ENCODE measurements at places on chromosomes 7 and 10.

DNA sequence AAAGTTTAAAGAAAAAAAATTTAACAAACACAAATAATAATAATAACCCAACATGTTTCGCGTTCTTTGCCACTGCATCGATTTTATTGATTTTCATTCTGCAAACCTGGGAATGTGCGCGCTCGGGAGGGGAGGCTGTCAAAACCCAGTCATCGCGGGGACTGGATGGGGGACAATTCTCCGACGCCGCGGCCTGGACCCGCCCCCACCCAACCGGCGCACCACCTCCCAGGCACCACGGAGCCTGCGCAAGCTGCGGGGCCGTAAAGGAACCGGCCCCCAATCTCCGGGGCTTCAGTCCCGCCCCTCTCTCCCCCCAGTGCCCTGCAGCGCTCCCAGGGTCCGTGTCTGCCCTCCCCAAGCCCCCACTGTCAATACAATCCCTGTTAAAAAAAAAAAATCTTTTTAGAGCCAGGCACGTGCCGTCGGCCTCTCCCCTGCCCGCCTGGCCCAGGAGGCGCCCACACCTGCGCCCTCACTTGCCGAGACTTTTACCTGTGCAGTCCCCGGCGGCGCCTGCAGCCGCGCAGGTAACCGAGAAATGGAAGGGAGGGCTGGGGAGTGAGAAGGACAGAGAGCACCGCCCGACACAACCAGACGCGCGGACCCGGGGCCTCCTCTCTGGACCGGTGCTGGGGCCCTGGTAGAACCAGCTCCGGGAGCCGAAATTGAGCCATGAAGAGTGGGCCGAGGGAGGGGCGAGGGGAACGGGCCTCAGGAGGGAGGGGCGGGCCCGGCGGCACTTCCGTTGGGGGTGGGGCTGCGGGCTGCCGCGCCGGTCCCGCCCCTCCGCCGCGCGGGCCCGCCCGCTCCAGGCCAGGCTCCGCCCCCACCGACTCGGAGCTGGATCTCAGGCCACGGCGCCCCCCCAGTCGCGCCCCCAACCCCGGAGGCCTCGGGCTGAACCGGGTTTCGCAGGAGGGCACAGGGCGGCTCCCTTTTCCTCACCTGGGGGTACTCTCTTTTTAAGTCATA lies 7.6 kb upstream of the ZNF503 start:
- no peak for DNase-seq

GRCh38 chr10:14742382-14742781 lies 32.3 kb downstream of the FAM107B start:
- no peak for DNase-seq

DNA sequence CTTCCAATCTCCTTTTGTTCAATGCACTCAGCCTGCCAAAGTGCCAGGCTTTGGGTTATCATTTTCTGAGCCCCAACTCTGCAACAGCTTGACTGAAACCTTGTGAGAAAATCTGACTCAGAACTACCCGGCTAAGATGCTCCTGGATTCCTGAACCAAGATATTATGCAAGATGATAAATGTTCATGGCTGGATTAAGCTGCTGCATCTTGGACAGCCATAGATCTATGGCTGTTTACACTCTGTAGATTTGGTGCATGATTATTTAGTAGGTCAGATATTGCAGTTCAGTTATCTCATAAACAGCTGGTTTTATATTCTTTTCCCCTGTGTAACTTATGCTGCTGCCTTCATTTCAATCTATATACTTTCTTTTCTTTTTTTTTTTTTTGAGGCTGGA lies 243.5 kb downstream of the GATA3 start:
- no peak for DNase-seq

- no peak for DNase-seq
Observed at GRCh38 chr10:13470270-13470669, 58.5 kb downstream of the BEND7 start.

DNA sequence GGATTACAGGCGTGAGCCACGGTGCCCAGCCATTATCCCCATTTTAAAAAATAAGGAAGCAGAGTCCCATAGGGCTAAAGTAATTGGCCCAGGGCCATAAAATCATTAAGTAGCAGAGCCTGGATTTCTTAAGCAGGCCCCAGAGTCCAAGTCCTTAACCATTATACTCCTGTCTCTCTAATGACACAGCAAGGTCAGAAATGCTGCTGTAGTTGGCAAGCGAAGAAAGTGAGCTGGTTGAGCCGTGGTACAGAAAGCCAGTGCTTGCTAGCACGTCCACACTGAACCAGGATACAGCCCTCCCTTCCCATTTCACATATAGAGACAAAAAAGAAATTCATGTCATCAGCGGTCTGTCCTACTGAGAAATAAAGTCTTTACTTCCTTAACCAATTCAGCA lies 562.7 kb downstream of the GALNT17 start:
- DNase-seq: no peak

- DNase-seq: no peak
Observed at GRCh38 chr7:4706384-4707216, 24.5 kb downstream of the FOXK1 start.

DNA sequence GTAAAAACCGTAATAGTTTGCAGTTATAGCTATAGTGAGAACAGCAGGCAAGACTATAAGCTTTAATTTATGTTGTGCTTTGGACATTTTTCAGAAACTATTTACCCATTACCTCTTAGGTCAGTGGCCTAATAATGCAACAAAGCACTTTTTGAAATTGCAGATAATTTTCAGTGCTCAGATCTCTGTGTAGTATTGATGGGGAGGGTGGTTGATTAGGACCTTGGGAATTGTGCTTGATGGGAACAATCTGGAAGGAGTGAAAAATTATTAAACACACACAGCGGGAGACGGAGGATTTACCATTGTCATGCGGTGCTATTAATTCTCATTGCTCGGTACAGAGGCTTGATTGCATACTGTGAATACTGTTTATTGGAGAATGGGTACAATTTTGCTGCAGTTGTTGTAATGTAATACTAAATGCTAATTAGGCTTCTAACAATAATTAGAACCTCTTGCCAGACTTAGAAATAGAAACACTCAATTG lies 304.8 kb downstream of the LRMDA start:
- no peak for DNase-seq

GRCh38 chr10:101933976-101934375 lies 90.4 kb upstream of the KCNIP2 start:
- DNase-seq: no peak

DNA sequence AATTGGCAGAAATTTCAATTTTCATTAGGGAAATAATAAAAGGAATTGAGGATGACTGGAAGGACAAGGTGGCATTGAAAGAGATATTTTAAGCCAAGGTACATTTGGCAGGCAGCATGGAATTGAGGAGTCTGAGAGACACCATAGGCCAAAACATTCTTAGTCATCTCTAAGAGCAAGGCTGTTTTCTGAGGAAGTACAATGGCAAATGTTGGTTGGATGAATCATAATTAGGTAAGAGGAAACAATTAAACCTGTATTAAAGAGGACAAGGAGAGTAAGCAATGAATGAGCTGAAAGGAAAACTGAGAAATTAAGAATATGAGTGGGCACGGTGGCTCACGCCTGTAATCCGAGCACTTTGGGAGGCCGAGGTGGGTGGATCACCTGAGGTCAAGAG lies 86.3 kb downstream of the MRPL32 start:
- no peak for DNase-seq

GRCh38 chr10:32693441-32693979 lies 247.6 kb downstream of the CCDC7 start:
- no peak for DNase-seq

DNA sequence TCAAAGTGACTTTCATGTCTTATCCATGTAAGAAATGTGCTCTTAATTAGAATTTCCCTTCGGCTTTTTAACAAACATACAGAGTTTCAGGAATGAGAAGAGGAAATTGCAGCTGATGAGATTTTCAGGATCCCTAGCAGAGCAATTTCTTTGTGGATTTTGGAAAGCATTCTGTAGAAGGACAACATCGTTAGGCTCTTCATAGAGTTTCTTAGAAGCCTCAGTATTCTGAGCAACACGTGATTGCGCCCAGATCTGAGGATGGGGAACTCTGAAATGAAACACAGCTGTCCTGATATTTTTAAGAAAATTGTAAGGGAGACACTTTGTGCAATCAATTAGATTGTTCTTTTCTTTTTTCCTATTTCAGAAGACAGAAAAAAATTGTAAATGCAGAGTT lies 85.8 kb downstream of the LHFPL3 start:
- DNase-seq: no peak

DNA sequence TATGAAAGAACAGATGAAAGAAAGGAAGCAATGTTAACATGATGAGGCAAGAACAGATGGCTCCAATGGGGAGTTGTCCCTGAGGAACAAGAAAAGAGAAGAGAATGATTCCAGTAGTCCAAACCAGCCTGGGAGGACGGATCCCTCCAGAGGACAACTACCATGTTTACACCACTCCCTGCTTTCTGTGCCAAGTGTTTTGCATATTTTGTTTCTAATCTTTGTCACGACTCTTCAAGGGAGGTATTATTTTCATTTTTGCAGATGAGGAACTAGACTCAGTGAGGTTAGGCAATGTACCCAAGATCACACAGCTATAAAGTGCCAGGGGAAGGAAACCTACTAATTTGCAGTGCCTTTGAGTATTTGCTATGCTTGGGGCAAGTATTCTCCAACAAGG lies 116.2 kb downstream of the PARP12 start:
- DNase-seq: no peak

- DNase-seq: no peak
Observed at GRCh38 chr7:117092785-117093184, 139.5 kb downstream of the ST7 start.

- DNase-seq: no peak
Observed at GRCh38 chr7:83850125-83850524, 201.2 kb upstream of the SEMA3E start.

DNA sequence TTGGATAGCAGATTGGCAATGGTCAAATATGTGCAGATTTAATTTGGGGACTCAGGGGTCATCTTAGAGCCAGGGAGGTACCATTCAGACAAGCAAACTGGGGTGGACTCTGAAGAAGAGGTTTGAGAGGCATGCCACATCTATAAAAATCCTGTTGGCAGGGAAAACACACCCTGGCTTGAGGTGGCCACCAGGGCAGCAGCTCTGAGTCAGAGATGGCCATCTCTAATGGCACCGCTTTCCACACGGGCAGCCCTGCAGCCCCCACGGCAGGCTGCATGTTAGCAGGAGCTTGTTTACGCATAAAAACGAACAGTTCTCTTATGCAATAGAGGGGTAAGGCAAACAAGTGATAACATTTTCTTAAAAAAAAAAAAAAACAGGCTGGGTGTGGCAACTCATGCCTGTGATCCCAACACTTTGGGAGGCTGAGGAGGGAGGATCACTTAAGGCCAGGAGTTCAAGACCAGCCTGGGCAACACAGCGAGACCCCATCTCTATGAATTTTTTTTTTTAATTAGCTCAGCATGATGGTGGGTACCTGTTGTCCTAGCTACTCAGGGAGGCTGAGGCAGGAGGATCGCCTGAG lies 14.9 kb downstream of the DLG5 start:
- DNase-seq: no peak

DNA sequence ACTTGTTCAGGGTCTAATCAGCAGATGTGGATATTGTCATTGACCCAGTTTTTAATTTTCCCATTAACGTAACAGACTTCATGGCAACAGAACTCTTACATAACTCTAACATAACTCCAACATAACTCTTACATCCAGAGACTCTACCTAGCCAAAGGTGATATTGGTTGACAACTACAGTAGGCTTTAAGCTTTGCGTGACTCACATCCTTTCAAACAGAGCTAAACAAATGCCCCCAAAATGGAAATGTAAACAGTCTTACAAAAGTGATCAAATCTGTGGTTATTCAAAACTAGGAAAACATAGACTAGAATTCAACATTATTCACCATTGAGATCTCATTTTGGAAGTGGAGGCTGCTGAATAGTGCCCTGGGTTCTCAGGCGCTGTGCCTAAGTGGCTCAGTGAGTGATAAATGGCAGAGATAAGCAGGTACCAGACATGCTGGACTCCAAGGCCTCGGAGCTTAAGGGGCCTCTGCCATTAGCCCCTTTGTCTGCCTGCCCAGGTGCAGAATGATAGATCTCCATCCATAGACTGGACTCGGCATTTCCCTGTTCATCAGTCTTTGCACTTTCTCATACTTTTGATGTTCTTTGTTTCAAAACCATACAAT lies 34.3 kb upstream of the BTBD16 start:
- no peak for DNase-seq

DNA sequence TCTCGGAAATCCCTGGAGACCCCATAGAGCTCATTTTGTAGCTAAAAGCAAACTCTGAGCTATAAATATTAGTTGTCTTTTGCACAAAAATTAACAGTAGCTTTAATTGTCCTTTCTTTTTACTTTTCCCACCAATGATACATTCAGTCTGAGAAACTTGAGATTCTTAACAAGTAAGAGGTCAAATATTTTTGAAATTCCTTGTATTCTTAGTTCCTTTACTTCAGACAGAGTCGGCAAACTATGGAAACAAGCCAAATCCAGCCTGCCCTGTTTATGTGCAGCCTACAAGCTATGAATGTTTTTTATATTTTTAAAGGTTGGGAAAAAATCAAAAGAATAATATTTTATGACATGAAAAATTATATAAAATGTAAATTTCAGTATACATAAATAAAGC lies 146.6 kb downstream of the CTNNA3 start:
- DNase-seq: no peak

DNA sequence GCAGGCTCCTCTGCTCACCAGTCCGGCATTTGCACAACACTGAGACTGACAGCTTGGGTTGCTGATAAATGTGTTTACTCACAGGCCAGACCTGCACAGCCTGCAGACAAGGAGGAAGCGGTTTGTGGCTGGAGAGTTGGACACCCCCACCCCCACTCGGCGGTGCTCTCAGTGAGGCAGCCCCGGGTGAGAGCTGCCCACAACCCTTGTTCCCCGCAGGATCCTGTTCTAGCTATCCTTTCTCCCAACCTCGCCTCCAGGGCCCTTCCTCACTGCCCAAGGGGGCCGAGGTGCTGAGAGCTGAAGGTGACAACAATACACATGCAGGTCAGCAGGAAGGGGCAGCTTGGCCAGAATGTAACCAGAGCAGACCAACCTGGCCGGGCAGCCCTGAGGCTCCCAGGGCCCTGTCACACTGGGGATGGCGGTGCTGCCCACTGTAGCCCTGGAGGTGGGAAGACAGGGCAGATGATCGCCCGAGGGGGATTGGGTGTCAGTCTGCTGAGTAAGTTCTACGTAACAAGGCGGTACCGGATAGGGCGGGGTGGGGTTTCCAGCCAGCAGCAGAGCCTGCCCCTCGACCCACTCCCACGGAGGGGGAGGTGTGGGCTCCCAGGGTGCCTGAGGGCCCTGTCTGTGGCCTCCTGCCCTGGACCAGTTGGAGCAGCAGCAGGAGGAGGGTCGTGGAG lies 2.1 kb upstream of the ADAM8 start:
- no peak for DNase-seq

DNA sequence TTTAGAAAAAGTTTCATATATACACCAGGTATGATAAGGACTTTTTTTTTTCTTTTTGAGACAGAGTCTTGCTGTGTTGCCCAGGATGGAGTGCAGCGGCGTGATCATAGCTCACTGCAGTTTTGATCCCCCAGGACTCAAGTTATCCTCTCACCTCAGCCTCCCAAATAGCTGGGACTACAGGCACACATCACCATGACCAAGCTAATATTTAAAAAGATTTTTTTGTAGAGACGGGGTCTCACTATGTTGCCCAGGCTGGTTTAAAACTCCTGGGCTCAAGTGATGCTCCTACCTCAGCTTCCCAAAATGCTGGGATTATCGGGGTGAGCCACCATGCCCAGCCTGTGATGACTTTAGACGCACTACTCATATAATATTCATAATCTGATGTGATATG lies 2.2 kb upstream of the PRKCQ start:
- DNase-seq: no peak

- DNase-seq: no peak
Observed at GRCh38 chr10:35545878-35546590, 59.1 kb upstream of the GJD4 start.

- no peak for DNase-seq
Observed at GRCh38 chr7:53811555-53812079, 730.6 kb upstream of the VSTM2A start.

Measured in stimulated activated CD8-positive, alpha-beta memory T cell treated with anti-CD3 and anti-CD28 coated beads, Interleukin-15, amount 100 ng/mL, for 24 hours (primary cell).